ENCODE measurements at places on chromosomes 5 and 9.

- no peak for DNase-seq
Measured at GRCh38 chr9:136179101-136179616, 25.8 kb downstream of the LHX3 start.

GRCh38 chr5:1772634-1773033 lies 27.0 kb downstream of the MRPL36 start:
- no peak for DNase-seq

DNA sequence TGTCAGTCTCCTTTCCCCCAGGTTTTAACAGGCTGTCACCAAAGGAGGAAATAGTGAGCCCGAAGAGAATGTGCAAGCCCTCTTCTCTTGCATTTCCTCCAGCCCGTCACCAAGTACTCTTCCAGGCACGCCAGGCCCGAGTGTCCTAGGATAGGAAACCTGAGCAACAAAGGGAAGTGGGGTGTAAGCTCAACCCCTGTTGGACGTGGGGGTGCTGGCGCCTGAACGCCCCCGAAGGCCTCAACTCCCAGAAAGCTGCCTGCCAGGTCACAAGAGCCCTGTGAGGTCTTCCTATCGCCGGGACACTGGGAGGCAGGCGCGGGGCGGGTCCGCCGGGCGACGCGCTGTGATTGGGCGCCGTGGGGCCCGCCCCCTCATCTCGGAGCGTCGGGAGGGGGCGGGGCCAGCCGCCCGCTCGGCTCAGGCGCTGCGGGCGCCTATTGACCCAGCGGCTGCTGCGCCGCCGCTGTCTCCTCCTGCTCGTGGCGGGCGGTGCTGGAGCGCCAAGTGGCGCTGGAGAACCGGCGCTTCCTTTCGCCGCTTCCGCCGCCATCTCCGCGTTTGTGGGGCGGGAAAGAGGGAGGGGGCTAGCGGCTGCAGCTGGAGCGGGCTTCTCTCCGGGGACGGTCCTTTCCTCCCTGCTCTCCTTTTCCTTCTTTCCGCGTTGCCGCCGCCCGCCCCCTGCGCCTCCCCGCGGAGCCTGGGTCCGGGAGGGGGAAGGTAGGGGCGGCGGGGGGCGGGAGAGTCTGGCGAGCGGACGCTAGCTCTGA lies 572 bp upstream of the MAN2A1 start:
- DNase-seq = peak; percentile 58

DNA sequence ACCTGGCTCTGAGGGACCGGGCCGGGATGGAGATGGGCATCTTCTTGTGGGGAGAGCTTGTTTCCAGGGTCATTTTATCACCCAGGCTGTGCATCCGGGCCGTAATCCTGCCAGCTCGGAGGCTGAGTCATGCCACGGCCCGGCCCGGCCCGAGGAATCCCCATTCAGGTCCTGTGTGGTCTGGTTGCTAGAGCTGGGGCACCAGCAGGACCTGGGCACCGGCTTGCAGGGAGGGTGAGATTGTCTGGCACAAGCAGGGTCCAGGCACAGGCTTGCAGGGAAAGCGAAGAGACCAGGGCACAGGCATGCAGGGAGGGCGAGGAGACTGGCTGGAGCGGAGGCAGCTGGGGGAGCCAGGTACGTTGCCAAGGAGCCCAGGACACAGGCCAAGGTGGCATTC lies 106.8 kb downstream of the RXRA start:
- DNase-seq = no peak

DNA sequence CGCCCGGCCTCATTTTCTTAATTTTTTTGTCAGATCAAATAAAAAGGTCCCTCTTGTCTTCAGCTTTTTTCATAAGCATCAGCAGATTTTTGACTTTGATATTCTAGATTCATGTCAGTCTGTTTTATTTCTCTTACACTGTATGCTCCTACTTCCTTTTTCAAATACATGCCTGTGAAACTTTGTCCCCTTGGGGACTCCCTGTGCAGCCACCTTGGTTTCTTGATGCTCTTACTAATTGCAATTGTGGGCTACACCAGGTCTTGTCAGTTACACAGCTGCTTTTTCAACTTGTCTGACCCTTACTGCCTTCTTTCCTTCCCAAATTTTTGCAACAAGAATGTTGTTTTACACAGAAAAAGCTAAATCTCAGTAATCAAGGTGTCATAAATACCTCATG lies 238.2 kb upstream of the KCNN2 start:
- no peak for DNase-seq

DNA sequence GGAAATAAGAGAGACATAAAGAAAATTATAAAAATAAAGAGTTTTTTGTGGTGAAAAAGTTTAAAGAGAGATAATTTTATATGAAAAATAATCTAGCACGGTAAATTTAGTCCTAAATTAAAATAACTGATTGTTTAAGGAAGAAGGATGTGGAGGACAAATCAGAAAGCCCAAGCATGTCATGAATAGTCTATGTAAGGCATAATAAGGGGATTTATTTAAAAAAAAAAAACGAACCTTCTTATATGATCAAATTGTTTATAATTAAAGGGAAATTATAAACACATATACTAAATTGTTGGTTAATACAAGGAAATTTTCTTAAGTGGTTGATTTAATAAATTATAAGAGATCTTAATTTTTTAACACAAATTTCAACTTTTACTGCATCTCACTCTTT lies 551.8 kb upstream of the TYRP1 start:
- DNase-seq = no peak

DNA sequence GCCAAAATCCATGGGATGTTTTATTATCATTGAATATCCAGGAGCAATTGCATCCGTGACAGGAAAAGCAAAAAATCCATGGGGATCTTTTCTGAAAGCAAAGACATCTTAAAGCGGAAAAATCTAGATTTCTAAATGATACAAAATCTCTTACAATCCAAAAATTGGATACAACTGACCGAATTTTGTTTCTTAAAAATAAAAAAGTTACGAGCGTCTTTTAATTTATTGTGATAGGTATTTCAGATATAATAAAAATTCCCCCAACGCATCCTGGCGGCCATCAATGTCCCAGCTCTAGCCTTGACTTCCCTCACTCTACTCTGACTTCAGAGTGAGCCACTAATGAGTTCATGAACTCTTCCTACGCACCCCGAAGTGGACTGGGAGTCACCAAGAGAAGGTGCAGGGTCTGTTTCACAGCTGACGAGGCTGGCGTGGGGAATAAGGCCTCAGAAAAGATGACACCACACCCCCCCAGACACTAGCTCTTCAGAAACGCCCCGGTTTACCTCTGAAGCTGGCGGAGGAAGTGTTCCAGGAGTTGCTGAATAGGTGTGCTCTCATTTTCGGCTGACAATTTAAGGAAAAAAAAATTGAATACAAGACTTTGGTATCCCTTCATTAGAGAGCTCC lies 3.4 kb downstream of the BRD9 start:
- DNase-seq = no peak

DNA sequence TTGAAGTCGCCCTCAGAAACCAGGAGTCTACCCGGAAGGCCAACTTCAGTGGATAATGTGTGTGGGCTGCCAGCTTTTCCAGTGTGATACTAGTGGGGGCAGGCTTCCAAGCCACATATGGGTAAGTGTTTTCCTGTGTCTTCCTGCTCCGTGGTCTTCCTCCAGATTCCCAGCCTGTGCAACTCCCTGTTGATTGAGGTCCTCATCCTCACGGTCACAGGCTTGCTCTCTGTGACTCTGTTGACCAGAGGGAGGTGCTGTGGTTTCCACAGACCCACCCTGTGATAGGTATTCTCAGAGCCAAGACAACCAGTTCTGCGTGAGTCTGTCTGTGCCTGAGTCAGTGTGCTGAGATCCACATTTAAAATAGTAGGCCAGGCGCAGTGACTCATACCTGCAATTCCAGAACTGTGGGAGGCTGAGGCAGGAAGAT lies 388.0 kb upstream of the IRX2 start:
- DNase-seq = no peak

GRCh38 chr9:116564266-116564793 lies 122.8 kb upstream of the TRIM32 start:
- DNase-seq = no peak

DNA sequence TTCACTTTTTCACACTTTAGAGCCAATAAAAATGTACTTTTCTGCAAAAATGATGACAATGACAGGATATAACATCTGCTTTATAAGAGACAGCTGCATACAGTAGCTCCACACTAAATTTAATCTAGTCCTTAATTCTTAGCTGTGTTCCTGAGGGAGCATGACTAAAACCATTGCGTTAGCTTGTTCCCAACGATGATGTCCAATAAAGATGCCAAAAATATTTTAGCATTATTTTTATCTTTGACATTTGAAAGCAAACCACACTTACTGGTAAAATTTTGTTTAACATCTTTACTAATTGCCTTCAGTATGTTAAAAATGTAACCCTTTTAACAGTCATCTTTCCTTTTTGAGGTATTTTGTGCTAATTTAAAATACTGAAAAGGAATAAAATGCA lies 382.7 kb downstream of the CHSY3 start:
- DNase-seq = no peak

GRCh38 chr5:204001-204400 lies 12.7 kb downstream of the LRRC14B start:
- no peak for DNase-seq

GRCh38 chr9:106784076-106784475 lies 78.9 kb upstream of the ZNF462 start:
- no peak for DNase-seq

GRCh38 chr9:129944506-129945116 lies 98.4 kb downstream of the FNBP1 start:
- DNase-seq = no peak

DNA sequence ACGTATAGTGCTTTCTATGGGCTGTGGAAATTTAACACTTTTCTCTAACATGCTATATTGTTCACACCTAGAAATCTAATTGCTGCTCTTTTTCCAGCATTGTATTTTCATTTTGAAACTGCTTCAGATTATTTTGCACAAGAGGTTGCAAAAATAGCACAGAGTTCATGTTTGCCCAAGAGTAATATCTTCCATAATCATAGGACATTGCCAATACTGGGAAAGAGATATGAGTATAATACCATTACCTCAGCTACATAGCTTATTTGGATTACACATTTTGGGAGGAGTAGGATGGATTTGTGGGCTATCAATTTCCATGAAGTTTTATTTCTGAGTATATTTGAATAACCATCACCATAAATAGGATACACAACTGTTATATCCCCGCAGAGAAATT lies 717.1 kb downstream of the CDH9 start:
- DNase-seq = no peak

- DNase-seq = no peak
Measured at GRCh38 chr9:136156209-136157120, 37.8 kb upstream of the TMEM250 start.

DNA sequence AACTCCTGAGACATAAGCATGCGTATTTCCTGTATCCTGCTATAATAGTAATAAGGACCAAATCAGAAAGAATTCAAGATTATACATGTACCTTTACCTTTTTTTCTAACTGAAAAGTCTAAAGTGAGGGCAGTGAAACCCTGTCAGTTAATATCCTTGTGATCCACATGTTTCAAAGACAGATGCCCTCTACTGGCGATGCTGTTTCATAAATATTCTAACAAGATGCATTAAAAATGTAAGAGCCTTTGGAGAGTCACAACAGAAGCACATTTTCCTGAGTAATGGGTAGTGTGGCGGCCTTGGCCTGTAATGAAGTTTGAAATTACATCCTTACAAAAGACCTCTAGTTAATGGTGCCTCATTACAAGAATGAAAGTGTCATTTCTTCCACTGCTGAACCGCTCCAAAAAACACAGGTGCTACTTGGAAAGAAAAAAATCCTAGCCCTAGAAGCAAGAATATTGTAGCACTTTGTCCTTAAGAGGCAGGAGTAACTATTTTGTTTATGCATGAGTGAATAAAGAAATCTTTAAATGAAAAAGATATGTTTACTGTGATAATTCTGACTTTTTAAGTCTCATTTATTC lies 232.6 kb downstream of the EPB41L4A start:
- no peak for DNase-seq

DNA sequence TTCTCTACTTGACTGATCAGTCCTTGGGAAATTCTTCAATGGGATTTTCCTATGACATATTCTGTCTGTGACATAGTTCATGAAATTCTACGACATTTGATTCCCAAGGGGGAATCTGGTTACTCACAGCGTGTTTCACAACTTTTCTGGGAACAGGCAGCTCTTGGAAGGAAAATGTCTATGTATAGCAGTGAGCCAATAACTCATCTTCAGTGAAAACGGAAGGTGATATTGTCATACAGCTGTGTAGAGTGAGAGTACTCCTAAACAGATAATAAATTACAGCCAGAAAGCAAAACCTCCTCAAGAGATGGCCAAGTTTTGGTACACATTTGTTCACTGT lies 91.4 kb downstream of the C9orf152 start:
- no peak for DNase-seq

DNA sequence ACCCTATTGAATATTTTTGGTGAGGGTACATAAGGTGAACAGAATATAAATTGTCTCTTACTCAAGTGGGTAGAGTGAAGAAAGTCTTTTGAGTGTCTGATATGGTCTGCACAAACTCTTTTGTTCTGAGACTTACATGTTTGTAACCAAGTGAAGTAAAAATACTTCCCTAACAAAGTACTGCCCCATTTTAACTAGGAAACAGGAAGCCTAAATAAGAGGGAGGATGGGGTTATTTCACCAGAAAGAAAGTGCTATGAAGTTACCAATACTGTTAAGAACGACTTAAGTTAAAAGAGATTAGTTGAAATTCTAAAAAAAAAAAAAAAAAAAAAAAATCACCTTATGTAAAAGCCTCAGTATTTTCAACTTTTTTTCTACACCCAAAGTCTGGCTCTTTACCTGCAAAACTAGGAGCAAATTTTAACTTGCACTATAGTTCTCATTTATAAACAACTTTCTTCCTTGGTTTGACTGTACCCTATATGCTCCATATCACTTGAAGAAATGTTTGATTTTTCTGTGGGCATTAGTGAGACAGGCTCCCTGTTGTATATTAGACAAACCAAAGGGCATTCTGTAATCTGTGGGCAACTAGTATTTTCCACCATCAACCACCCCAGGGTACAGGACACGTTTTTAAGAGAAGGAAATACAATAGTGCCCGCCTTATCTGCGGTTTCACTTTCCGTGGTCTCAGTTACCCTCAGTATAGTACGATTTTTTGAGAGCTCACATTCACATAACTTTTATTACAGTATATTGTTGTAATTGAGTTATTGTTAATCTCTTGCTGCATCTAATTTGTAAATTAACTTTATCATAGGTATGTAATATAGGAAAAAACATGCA lies 127.7 kb downstream of the NR3C1 start:
- no peak for DNase-seq

DNA sequence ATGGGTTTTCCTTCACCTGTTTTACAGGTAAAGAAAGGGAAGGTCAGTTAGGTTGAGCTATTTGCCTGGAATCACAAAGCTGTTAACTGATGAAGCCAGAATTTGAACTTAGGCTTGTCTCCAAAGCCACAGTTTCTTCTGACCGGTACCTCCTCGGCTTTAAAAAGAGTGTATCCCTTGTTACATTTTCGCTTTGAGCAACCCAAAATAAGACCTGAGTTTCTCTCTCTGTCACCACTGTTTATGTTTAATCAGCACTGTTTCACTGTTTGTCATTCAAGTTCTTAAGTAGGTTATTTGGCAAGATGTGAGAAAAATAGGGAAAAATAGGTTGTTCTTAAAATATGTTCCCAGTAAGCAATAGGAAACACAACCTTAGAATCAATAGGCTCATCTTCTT lies 84.6 kb downstream of the VCAN start:
- DNase-seq = no peak

Measured in stimulated activated CD8-positive, alpha-beta memory T cell treated with anti-CD3 and anti-CD28 coated beads, Interleukin-12 subunit alpha, Interleukin-12 subunit beta, amount 100 ng/mL, for 1 hour (primary cell).